Tongue (tissue), 3 donors: ENCODE measurements at places on chromosomes 2 and 18. TPM values are rescaled to one million over a fixed set of nuclear protein-coding genes. Genes with fewer than 3 reads are reported as not detected.
A peak's percentile ranks its signal among the peaks of the same experiment; 100 is the strongest.

DNA sequence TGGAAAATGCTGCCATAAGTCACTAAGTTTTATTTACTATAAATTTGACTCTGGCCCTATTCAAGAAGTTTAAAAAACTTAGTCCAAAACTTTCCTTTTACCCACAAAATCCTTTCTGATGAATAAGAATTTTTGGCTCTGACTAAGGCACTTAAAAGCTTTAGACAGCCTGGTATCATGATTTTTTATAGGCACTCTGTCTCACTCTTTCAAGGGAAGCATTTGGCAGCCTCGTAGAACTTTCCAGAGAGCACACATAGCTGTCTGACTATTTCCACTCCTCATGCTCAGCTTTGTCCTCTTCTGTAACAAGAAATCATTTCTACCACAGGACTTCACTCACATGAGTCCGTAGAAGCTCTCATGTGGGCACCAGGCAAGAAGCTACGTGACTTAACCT lies 32.3 kb upstream of the XDH start:
- DNase-seq, result no peak

Gene RNF125
- 8.0 TPM for total RNA-seq

- DNase-seq, result no peak
Observed at GRCh38 chr2:85956646-85957039, 67.9 kb upstream of the ST3GAL5 start.

Gene NOL4
- 0.82 TPM for total RNA-seq

DNA sequence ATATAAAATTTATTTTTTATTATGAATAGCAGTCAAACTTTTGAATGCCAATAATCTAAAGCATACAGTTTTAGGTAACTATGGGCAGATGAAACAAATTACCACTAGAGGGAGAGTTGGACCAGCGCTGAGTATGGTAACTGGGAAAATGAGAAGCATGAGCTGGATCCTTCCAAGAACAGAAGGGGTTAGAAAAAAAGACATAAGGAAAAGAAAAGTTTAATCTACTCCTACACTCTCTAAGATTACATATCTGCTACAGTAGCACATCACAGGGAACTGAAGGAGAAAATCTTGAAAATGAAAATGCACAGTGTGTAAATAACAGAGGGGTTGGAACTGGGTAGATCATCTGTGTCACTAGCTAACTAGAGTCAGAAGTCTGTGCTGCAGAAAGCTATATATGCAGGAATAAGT lies 15.5 kb downstream of the REG3G start:
- DNase-seq, result peak; percentile 56

GRCh38 chr2:157843935-157844334 lies 32.2 kb downstream of the ACVR1 start:
- DNase-seq, result no peak

- no peak for DNase-seq
Observed at GRCh38 chr2:111711270-111711669, 172.7 kb downstream of the ANAPC1 start.
